ENCODE measurements at places on chromosomes 3 and 15. TPM values are rescaled to one million over a fixed set of nuclear protein-coding genes. Genes with fewer than 3 reads are reported as not detected.

- DNase-seq = peak; percentile 89
Observed at GRCh38 chr3:52534281-52535183, 875 bp upstream of the NT5DC2 start.

GRCh38 chr3:119950666-119951325 lies 143.5 kb downstream of the GSK3B start:
- DNase-seq = no peak

DNA sequence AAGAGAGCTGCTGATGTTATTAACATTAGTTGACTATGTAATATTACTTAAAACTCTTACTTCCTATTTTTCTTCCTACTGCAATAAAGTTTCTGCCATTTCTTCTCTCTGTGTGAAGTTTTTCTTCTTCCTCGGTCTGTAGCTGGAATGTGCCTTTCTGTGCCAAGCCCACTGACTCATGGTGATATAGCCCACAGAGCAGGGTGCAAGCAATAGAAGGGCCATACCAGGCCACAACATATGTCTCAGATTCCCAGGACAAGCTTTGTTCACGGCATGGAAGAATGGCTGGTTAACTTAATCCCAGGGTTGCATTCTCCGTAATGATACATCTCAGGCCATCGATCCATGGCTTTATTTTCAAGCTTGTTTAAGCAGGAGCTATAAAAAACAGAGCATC lies 815.3 kb downstream of the TUSC7 start:
- DNase-seq = no peak

- DNase-seq = no peak
Observed at GRCh38 chr3:159234306-159234705, 432.5 kb downstream of the MFSD1 start.

- DNase-seq = no peak
Observed at GRCh38 chr15:69988541-69989225, 109.0 kb downstream of the TLE3 start.

The HYAL1 gene
- total RNA-seq = 17.7 TPM

DNA sequence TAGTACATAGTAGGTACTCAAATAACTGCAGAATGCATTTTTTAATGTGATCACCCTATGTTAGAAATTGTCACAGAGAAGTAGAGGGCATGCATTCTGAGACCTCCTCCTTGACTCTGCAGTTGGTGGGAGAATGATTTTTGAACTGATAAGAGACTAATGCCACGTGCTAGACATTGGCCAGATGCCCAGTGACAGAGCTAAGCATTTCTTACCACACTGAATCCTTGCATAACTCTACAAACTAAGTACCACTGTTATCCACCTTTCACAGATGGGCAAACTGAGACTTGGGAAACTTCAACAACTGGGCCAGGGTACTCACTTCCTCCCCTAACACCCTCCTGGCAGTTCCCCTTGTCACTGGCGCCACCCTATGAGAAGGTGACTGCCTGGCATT lies 33.5 kb upstream of the SPATA12 start:
- DNase-seq = no peak

The GOLGA6B gene
- total RNA-seq = not detected

- DNase-seq = no peak
Observed at GRCh38 chr3:134666466-134666865, 15.6 kb upstream of the KY start.

DNA sequence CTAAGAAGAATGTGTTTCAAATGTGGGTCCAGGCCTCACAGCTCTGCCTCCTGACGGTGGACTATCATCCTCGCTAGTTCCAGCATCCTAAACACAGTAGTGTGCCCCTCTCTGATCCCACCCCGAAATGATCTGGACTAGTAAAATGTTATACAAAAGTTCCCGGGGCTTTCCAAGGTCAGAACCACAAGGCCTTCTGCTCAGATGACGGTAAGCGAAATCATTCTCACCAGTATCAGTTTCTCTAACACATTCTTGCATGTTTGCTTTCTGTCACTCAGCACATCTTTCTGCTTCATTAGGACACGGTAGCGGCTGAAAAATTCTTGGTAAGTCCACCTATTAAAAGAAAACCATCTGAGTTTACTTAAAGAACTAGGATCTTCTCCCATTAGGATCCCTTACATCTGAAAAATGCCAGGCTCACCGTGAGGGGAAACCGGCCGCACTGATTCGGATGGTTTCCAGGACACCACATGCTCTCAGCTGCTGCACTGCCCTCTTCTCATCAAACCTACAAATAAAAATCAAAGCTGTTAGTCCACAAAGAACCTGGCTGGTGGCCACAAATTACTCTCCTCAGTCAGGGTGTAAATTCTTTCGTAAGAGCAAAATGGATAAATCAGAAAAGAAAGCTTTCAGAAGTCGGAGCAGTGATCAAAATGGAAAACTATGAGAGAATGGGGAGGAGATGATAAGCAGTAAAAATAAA lies 83.9 kb upstream of the MYO5C start:
- no peak for DNase-seq

GRCh38 chr3:51712511-51712931 lies 5.7 kb downstream of the GRM2 start:
- no peak for DNase-seq

- no peak for DNase-seq
Observed at GRCh38 chr3:194294895-194295214, 56.3 kb downstream of the CPN2 start.

DNA sequence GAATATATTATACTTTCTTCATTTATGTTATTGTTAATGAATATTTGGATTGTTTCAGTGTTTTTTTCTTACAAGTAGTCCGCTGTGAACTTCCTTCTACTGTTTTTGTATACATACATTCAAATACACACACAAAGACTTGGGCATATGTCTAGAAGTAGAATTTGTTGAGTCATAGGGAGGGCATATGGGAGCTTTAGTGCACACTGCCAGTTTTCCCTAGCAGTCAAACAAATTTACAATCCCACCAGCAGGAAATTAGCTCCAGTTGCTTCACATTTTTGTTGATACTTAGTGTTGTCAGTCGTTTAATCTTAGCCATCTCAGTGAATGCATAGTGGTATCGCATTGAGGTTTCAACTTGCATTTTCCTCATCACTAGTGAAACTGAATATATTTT lies 492.3 kb downstream of the DIPK2A start:
- no peak for DNase-seq

The SLC2A2 gene
- total RNA-seq = not detected

The GOLGA8R gene
- total RNA-seq = 3.2 TPM
